A172 (cell line): ENCODE measurements at places on chromosomes 7 and 10. TPM values are rescaled to one million over a fixed set of nuclear protein-coding genes. Genes with fewer than 3 reads are reported as not detected.

The LIPK gene
- total RNA-seq = not detected in 2 replicates

The LRIT1 gene
- total RNA-seq = not detected in 2 replicates

The LRRTM3 gene
- total RNA-seq = not detected in 2 replicates

The PRKG1 gene
- total RNA-seq = 0.05 and 0.22 TPM in 2 replicates

The OR6B1 gene
- total RNA-seq = not detected in 2 replicates

The TEX36 gene
- not detected in 2 replicates for total RNA-seq

The FKBP6 gene
- not detected in 2 replicates for total RNA-seq

The RBP4 gene
- total RNA-seq = not detected in 2 replicates

The FAM53B gene
- 8.5 and 8.7 TPM in 2 replicates for total RNA-seq
